Renal cortical epithelial cell (primary cell): ENCODE measurements at places on chromosomes 1 and 21. TPM values are rescaled to one million over a fixed set of nuclear protein-coding genes. Genes with fewer than 3 reads are reported as not detected.

The SCAMP3 gene
- 23.6 and 42.1 TPM in 2 replicates for total RNA-seq

The IL19 gene
- total RNA-seq: not detected in 2 replicates

The DNAJC28 gene
- 1.9 and 4.2 TPM in 2 replicates for total RNA-seq

The KCNJ9 gene
- not detected in 2 replicates for total RNA-seq

The DTL gene
- total RNA-seq: 1.1 and 10.2 TPM in 2 replicates

The ACKR1 gene
- not detected in 2 replicates for total RNA-seq

The SRGAP2B gene
- total RNA-seq: 33.7 and 68.8 TPM in 2 replicates

The SPATA1 gene
- 1.3 TPM in 1 of 2 replicates, not detected in the other for total RNA-seq

The ALPL gene
- total RNA-seq: 0.35 and 11.1 TPM in 2 replicates

The C1QC gene
- total RNA-seq: not detected in 2 replicates

The AMY1B gene
- not detected in 2 replicates for total RNA-seq

The SAMD11 gene
- total RNA-seq: 0.87 and 20.1 TPM in 2 replicates

The GJA4 gene
- not detected in 2 replicates for total RNA-seq
